Bladder microvascular endothelial cell (primary cell): ENCODE measurements at places on chromosomes 3 and 15. TPM values are rescaled to one million over a fixed set of nuclear protein-coding genes. Genes with fewer than 3 reads are reported as not detected.

The COL7A1 gene
- total RNA-seq, result 0.25 and 0.32 TPM in 2 replicates

The IMPG2 gene
- 0.16 and 0.76 TPM in 2 replicates for total RNA-seq

The IL17RB gene
- total RNA-seq, result 0.38 TPM in 1 of 2 replicates, not detected in the other

The P3H2 gene
- 9.6 and 18.1 TPM in 2 replicates for total RNA-seq

The MNS1 gene
- 0.25 and 0.32 TPM in 2 replicates for total RNA-seq

The STARD9 gene
- 19.1 and 28.1 TPM in 2 replicates for total RNA-seq

The SEMA3G gene
- total RNA-seq, result 6.8 and 83.5 TPM in 2 replicates

The SEMA5B gene
- total RNA-seq, result under 0.01 and 0.06 TPM in 2 replicates

The SLC15A2 gene
- under 0.01 and 0.31 TPM in 2 replicates for total RNA-seq

The MST1R gene
- 0.81 and 1.0 TPM in 2 replicates for total RNA-seq

The TMEM41A gene
- 5.5 and 12.1 TPM in 2 replicates for total RNA-seq
